ENCODE measurements at places on chromosomes 4 and X. TPM values are rescaled to one million over a fixed set of nuclear protein-coding genes. Genes with fewer than 3 reads are reported as not detected.

MID1 gene
- polyA plus RNA-seq: 42.0 TPM

KCTD8 gene
- polyA plus RNA-seq: not detected

TEC gene
- polyA plus RNA-seq: 0.21 TPM

HTRA3 gene
- polyA plus RNA-seq: 19.7 TPM

FMR1NB gene
- polyA plus RNA-seq: not detected

ABRAXAS1 gene
- polyA plus RNA-seq: 30.1 TPM

ESX1 gene
- polyA plus RNA-seq: not detected

MAGEB1 gene
- not detected for polyA plus RNA-seq

PCDH11X gene
- polyA plus RNA-seq: 0.01 TPM

AFM gene
- polyA plus RNA-seq: not detected

MAGEC1 gene
- not detected for polyA plus RNA-seq
